Cardiac septum (tissue), 1 donor: ENCODE measurements at places on chromosomes 7 and 10. TPM values are rescaled to one million over a fixed set of nuclear protein-coding genes. Genes with fewer than 3 reads are reported as not detected.
A peak's percentile ranks its signal among the peaks of the same experiment; 100 is the strongest.

GRCh38 chr10:78953113-78953798 lies 115.5 kb upstream of the ZMIZ1 start:
- no peak for DNase-seq

DNA sequence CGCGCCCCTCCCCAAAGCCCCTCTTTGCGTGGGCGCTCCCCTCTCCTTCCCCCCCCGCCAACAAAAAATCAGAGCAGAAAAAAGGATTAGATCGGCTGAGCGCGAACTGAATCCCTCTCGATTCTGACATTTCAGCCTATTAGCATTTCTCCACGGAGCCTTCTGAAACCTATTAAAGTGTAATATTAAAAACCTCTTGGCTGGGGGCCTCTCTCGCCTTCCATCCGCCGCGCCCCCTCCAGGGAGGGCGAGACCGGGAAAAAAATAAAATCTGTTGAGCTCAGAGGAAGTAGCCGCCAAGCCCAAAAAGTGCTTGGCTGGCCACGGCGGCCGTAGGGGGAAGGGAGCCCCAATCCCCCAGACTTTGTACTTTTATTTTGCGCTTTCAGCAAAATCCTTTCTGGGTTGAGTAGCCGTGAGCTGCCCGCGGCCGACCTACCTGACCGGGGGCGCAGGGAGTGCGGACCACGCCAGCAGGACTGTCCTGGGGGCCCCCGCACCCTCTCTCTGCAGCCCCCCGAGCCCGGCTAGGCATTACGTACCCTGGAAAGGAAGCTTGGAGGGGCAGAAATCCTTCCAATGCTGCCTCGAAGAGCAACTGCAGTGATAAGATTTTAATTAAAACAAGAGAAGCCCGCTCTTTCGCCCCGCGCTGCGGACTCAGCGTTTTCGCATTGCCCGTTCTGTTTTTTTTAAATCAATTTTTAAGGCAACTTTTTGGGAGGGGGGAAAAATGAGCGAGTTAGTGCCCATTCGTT lies 1.3 kb upstream of the TNRC18 start:
- peak; percentile 81 for DNase-seq

- DNase-seq: no peak
These were observed 7.3 kb downstream of the RNF216 start for GRCh38 chr7:5774136-5774535.

DNA sequence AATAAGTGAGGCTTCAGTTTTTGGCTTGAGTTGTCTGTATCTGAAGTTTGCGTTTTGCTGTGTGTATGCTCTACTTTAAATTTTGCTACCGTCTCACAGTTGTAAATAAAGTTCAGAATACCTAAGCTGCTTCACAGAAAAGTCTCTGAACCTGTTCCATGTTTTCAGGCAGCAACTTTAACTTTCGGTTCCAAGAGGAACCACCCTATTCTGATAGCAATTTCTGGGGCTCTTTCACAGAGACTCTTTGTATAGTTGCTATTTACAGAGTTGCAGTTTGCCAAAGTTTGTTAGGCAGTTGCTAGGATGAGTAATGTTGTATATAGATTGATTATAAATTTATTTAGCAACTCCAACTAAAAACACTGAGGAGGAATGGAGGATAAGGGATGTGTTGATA lies 5.7 kb downstream of the FAM221A start:
- DNase-seq: no peak

DNA sequence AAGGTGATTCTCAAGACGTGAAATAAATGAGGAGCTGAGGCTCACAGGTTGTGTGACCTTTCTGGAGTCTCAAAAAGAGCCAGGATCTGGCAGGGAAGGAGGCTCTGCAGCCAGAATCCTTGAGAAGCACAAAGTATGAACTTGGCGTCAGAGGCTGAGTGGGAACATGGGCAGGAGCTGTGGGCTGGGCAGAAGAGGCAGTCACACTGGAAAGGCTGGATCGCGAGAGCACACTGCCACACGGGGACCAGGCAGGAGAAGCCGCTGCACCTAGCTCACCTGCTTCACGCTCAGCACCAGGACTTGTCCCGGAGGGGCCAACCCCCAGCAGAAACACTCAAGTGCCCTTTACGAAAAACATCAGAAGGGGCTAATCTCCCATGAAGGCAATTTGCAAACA lies 535.0 kb downstream of the TNS3 start:
- no peak for DNase-seq

Gene PIK3CG
- total RNA-seq: 1.7 TPM

Gene RAPGEF5
- total RNA-seq: 22.4 TPM

Gene PCDH15
- total RNA-seq: 0.57 TPM

Gene CDK14
- total RNA-seq: 25.7 TPM

Gene LIPK
- total RNA-seq: not detected

Gene HSPA12A
- total RNA-seq: 8.1 TPM

Gene ANKRD2
- total RNA-seq: 138 TPM
